Psoas muscle (tissue), 8 donors: ENCODE measurements at places on chromosomes 5 and 9.

DNA sequence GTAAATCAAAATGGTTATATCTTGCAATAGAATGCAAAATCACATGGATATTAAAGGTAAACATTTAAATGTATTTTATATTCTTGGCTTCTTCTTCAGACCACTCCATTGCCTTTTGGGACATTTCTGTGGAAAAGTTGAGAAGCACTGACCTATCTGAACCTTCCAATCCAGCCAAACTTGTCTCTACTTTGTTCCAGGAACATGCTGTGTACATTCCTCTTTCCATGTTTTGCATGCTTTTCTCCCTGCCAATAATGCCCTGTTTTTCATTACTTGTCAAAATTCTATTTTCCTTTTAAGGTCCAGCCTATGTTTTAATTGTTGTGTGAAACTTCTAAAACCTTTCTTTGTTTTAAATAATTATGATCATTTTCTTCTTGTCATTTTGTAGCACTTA, 28.3 kb downstream of the JAK2 start:
- DNase-seq: no peak

DNA sequence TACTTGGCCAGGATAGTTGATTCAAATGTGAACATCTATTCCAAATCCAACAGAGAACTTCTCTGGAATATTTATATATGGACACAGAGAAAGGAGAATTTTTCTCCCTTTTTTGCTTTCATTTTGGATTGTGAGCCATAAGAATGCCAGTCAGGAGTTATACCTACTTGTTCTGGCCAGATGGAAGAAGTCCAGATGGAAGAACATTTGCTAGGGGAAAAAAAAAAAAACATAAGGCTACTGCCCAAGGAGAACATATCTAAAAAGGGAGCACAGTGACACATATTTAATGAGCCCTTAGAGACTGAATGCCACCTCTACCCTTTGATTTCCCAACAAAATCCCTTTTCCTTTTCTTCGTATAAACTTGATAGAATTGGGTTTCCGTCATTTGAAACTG, 61.7 kb upstream of the PPP2R2B start:
- no peak for DNase-seq

DNA sequence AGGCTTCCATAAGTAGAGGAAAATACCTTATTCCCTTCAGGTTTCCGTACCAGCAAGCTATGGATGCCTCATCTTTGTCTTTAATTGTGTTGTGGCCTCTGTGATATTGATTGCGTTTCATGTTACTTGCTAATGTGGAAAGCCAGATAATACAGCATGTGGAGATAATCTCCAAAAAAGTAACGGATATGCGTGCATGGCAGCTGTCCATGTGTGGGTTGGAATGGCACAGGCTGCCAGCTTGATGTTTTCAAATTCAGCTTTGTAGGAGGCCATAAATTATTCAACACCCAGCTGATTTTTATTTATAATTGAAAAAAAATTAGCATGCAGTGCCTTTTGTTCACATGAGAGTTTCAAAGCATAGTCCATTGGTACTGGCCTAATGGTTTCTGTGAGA, 144.9 kb downstream of the GIN1 start:
- DNase-seq: no peak

DNA sequence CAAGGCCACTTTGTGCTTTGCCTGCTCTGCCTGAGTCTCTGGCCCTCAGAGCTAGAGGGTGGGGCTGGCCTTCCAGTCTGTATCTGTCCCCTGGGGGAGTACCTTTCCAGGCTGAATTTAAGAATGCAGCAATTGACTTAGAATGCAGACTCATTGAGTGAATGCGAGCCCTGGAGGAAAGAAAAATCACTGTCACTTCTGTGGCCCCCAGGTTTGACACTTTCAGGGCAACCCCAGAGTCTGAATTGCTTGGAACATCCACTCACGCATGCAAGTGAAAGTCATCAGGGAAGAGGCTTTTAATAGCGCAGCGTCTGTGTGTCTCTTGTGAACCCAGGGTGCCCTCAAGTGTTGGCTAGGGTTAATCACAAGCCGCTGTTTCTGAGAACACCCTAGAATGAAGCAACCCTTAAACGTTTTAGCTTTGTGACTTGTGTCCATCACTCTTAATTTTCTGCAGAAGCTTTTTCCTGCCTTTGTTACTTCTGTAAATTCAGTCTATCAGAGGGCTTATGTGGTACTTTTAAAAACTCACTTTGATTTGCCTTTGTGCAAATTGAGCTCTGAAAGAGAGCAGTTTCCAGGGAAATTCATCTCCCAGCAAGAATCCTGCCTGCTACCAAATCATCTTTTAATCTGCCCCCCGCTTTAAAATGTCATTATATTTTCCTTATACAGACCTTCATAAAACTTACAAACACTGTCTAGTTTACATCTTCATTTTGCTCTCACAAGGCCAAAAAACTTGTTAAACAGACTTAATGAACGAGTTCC, 146.8 kb upstream of the IQGAP2 start:
- no peak for DNase-seq

- DNase-seq: no peak
Measured at GRCh38 chr9:105066275-105066865, 138.4 kb upstream of the ABCA1 start.

GRCh38 chr5:62134811-62135210, 171.2 kb upstream of the KIF2A start:
- DNase-seq: no peak

DNA sequence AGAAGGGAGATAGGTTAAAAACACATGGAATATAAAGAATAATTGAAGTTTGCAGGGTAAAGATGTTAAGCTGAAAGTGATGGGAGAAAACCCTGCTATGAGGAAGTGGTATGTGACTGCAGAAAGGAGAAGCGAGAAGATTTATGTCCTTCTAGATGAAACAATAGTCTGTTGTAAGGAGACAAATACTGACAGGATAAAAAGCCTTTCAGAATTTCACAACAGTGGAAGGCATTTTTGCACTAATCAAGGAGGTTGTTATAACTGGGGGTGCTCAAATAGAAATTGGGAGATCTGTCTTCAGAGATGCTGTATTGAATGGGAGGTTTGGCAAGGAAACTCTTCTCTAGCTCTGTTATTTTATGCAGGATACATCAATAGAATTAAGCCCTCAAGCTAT, 69.6 kb downstream of the NMUR2 start:
- DNase-seq: no peak

- DNase-seq: no peak
Measured at GRCh38 chr5:34587355-34588241, 68.5 kb upstream of the RAI14 start.

- no peak for DNase-seq
Measured at GRCh38 chr9:108412755-108413154, 443.0 kb downstream of the ACTL7B start.

GRCh38 chr9:94080249-94080648, 4.0 kb upstream of the PTPDC1 start:
- no peak for DNase-seq

DNA sequence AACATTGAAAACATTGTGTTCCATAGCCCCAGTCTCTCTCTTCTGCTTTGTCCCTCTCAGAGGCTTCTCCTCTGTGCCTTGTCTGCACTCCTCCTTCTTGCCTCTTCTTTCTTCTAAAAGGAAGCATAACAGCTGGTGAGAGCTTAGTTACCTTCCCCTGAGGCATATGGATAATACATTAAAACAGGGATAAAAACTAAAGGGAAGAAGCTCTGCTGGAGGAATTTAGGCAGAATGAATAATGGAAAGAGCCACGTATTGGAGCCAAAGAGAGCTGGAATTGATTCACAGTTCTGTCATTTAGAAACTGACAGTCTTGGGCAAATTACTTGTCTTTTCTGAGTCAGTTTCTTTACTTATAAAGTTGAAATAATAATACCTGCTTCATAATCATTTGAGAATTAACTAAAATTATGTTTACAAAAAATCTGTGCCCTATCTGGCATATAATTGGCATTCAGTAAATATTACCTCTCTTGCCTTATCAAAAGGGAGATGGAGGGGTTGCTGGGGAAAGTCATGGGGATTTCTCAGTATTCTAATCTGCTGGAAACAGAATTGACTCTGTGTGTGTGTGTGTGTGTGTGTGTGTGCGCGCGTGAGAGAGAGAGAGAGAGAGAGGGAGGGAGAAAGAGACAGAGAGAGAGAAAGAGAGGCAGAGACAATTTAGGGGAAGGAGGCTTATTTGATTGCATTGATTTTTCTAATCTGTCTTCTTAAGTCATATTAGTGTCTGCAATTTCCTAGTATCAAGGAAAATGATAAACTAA, 20.2 kb downstream of the ZNF474 start:
- no peak for DNase-seq
